ENCODE measurements at places on chromosomes 2 and 18.

- no peak for DNase-seq
Observed at GRCh38 chr2:96846825-96847224, 3.0 kb upstream of the ANKRD23 start.

DNA sequence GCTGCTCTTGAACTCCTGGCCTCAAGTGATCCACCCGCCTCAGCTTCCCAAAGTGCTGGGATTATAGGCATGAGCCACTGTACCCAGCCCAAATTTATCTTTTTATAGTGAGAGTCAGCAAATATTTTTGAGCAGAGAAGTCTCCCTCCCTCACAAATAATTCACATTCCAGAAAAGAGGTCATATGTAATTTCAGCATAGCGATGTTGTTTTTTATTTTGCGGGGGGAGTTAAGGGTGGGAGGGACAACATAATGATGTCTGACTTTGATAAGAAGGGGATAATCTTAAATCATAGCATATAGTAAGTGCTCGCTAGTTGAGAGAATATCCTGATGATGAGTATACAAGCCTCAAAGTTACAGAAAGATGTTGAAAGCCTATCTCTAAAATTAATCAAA lies 1090.2 kb upstream of the ACVR2A start:
- no peak for DNase-seq

DNA sequence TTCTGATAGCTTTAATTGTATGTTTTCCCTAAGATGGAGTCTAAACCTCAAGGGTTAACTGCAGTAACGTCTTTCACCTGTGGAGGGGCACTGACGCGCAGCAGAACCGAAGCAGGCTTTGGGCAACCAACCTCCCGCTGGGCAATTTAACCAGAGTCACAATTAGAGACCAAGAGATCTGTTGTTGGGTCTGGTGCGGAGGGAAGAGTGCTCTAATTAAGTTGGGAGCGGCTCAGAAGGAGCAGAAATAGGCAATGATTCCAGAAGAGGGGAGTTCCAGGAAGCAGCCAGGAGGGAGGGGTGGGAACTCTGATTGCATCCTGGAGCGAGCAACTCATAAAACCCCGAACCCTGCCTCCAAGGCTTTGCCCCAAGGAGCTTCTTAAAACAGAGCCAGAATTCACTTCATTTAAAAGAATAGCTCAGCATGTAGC lies 245.8 kb downstream of the PAX3 start:
- DNase-seq = no peak

- DNase-seq = no peak
Observed at GRCh38 chr2:34523958-34524514, 924.9 kb upstream of the FAM98A start.

DNA sequence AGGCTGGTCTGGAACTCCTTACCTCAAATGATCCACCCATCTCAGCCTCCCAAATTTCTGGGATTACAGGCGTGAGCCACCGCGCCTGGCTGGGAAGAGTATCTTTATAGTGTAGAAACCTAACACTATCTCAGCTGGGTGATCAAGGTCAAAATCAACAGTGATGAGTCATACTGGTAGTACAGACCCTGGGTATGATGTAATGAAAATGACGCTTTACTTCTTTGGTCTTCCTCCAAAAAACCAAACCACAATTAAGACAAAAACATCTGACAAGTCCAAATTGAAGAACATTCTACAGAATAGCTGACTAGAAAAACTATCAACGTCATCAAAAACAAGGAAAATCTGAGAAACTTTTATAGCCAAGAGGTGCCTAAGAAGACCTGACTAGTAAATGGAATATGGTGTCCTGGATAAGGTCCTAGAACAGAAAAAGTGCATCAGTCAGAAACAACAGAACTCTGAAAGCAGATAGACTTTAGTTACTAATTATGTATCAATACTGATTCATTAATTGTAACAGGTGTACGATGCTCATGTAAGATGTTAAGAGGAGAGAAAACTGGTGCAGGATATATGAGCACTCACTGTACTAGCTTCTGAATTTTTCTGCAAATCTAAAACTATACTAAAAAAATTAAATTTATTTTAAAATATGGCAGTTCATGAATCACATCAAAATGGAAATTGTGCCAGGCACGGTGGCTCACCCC lies 25.4 kb downstream of the PDCL3 start:
- no peak for DNase-seq

DNA sequence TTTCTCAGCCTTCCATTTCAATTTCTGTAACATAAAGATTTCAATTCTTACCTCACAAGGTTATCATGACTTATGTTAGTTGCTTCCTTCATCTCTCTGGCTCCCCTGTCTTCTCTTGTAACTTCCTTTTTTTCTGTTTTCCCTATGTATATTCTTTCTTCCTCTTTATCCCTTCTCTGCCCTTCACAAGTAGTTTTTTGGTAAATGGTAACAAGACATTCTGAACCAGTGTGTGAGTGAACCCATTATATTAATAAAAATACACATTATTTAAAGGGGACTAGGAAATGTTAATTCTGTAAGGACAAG lies 8.4 kb downstream of the ACSL3 start:
- no peak for DNase-seq

DNA sequence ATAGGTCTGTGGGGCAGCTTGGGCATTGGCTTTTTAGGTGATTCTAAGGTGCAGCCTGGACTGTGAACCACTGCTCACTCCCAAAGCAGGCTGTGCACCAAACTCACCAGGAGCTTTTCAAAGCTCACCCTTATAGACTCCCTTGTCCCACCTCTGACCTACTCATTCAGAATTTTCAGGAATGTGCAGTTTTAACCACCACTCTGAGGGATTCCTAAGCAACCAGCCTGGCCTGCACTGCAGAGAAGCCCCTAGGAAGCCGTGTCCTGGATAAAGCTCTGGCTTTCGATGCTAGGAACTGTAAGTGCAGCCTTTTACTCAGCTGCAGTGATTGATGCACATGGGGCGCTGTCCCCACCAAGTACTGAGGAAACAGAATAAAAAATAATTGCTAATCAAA lies 33.0 kb downstream of the MRO start:
- DNase-seq = no peak

DNA sequence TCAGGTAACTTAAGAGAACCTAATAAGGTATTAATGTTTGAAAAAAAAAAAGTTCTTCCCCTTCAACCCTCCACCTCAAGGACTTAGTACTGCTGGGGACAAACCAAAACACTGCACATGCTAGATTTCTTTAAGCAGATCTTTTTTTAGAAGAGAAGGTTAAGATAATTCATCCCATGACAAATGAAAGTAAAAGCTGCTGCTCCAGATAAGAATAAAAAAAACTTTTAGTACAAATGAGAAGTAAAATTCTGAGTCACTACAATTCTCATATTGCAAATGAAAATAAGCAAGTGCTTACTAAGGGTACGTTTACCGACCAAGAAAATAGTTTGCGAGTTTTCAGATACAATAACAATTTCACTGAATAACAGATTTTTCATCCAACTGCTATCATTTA lies 8.9 kb downstream of the STAM2 start:
- no peak for DNase-seq

DNA sequence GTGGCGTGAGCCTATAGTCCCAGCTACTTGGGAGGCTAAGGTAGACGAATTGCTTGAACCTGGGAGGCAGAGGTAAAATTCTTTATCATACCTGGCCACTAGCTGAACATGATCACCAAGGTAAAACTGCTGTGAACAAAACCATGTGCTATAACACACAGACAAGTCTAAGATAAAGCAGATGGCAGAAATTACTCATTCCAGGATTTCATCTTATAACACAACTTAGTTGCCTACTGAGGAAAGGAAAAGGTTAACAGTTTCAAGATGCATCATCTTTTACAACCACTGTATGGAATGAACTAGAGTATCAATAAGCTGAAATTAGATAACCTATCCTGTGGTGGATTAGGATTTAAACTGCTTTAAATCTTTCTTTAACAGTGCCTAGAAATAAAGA lies 8.3 kb downstream of the ARL5A start:
- DNase-seq = no peak

GRCh38 chr2:68943581-68944568 lies 8.8 kb downstream of the GKN2 start:
- peak; percentile 29 for DNase-seq

- DNase-seq = no peak
Observed at GRCh38 chr2:128228894-128229293, 89.8 kb downstream of the HS6ST1 start.

DNA sequence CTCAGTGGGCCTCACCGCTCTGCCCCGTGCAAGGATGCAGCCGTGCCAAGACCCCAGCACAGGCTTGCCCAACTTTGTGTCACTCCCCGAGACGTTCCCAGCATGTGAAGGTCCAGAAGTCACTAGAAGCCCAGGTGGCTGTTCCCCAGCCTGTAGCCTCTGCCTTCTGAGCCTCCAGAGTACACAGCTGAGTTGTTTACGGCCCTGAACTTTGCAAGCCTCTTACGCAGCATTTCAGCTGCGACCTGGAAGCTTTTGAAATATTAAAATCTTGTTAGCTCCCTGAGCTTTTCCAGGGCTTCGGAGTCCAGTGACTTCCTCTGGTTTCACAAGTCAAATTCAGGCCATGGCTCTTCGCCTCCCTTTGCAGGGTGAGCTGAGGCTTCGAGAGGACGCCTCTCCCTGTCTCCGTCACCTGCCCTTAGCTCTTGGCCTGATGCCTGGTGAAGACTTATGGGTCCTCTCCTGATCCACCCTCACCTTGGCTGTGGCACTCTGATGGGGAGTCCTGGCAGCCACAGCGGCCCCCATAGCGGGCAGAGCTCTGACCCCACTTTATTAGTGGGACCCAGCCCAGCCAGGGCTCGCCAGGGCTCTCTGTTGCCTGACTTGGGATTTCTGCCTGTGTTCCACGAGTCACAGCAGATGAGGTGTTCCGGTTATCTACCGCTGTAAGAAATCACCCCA lies 76.5 kb upstream of the HPCAL1 start:
- no peak for DNase-seq

DNA sequence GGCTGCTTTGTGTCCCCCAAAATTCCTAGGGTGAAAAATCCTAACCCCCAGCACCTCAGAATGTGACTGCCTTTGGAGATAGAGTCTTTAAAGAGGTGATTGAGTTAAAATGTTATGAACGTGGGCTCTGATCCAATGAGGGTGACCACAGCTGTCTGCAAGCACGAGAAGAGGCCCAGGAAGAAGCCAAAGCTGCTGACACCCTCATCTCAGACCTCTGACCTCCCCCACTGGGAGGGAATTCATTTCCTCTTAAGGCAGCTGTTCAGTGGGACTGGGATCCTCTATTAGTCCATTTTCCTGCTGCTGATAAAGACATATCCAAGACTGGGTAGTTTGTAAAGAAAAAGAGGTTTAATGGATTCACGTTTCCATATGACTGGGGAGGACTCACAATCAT lies 544.4 kb downstream of the DCDC2C start:
- no peak for DNase-seq

DNA sequence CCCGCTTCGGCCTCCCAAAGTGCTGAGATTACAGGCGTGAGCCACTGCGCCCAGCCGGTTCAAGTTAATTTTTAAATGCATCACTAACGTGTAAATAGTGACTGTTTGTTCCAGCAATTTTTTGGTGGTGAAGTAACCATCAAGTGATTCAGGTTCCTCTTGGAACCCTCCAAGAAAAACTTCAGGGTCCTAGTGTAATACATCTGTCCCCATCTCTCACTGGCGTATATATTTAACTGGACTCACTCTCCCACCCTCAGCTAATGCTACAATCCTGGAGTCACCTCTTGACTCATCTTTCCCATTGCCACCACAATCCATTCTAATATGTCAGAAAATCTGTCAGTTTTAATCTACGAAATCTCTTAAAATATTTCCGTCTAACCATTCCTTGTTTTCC lies 10.3 kb downstream of the SULT1C4 start:
- DNase-seq = no peak

Measured in activated CD4-positive, alpha-beta T cell treated with anti-CD3 and anti-CD28 coated beads for 24 hours (primary cell).